ENCODE measurements at places on chromosomes 5 and 9. TPM values are rescaled to one million over a fixed set of nuclear protein-coding genes. Genes with fewer than 3 reads are reported as not detected.
A peak's percentile ranks its signal among the peaks of the same experiment; 100 is the strongest.

SPINK4 gene
- not detected for total RNA-seq

DNA sequence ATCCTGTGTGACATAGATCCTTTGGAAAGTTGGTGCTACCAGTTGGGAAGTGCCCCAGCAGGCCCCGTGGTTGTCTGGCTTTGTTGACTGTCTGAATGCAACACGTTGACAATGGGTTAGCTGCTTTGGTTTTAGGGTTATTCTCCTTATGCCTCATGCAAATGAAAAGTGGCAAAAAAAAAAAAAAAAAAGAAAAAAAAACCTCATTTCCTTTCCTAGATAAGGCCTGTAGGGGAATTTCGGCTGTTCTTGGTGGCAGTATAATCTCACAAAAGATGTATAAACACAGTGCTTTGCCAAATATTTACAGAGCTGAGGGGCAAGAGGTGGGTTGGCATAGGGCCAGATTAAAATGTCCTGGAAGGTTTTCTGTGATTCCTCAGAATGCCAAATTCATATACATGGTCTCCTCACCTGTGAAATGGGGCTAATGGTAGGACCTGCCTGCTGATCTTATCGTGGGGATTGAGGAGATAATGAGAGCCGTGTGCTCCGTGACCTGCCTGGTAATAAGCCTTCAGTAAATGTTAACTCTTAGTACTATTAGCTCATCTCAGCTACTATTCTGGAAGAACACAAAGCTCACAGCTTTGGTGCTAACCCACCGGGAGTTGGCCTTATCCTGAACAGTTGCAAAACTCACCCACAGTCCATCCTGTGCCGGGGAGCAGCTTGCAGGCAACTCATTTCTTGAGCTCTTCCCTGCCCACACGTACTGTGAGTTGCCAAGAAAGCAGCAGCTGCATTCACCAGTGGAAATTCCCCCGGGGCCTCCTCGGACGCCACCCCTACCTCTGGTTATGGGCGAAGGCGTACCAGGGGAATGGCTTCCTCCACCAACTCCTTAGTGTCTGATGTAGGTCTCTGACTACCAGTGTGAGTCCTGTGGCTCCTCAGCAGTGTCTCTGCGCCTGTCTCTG, 220.3 kb downstream of the NR3C1 start:
- no peak for DNase-seq

GRCh38 chr5:54305737-54306136, 4.6 kb downstream of the ARL15 start:
- DNase-seq = no peak

IL7R gene
- not detected for total RNA-seq

C9orf153 gene
- 0.40 TPM for total RNA-seq

GRCh38 chr9:87662808-87663528, 63.0 kb upstream of the CTSL start:
- peak; percentile 62 for DNase-seq

- no peak for DNase-seq
Observed at GRCh38 chr5:53508125-53508524, 27.7 kb downstream of the FST start.

GRCh38 chr5:40572391-40572790, 107.3 kb upstream of the PTGER4 start:
- DNase-seq = no peak

- no peak for DNase-seq
Observed at GRCh38 chr5:28249771-28250415, 1211.5 kb upstream of the CDH9 start.

DNA sequence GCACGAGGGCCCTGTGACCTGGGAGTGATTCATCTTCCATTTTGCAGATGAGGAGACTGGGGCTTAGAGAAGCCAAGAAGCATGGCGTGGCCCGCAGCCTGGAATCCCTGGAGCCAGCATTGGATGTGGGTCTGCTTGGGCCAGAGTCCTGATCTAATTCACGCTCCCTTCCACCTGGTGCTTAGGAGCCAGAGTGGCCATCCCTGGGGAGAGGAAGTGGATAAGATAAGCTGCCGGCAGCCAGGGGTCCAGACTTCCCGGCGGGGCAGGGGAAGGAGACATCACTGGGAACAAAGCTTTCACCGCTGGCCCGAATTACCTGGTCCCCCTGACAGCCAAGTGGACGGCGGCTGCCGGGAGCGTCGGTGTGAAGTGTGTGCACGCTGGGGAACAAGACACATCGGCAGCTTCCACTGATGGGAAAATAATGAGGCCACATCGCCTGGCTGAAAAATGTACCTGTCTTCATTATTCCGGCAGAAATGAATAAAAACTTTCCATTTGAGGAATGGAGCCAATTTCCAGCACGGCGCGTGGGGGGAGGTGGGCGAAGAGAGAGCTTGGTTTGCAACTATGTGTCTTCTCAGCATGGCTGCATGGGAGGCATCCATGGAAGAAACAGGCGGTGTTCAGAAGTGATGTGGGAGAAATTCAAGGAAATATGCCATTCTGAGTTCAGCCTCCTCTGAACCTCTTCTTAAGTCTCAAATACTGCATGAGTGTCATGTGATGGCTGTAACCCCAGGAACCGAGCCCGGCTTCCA, 78.5 kb downstream of the OLFM1 start:
- no peak for DNase-seq

IL31RA gene
- total RNA-seq = not detected

CTXN3 gene
- total RNA-seq = not detected

DNA sequence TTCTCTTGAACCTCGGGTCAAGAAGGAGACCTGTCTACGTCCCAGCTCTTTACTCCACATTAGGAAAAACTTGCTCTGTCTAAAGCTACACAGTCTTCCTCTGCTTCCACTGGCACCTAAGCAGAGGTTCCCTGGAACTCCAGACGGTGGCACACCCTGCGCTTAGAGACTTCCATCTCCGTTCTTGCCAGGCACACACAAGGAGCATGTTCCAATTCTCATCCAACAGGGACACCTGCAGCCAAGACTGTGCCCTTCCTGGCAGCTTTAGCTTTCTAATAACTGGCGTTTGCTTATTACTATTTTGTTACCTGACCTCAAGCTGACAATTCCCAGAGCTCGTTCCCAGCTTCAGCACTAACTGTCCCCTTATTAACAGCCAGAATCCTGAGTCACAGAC, 16.0 kb downstream of the CAPSL start:
- DNase-seq = no peak

CDO1 gene
- not detected for total RNA-seq

GRCh38 chr9:123945532-123945931, 15.6 kb upstream of the DENND1A start:
- no peak for DNase-seq

GRCh38 chr5:36276864-36277263, 24.8 kb downstream of the RANBP3L start:
- DNase-seq = no peak

Data from NCI-H460 (cell line).